GM13976 (cell line): ENCODE measurements at places on chromosomes 4 and X.
A peak's percentile ranks its signal among the peaks of the same experiment; 100 is the strongest.

DNA sequence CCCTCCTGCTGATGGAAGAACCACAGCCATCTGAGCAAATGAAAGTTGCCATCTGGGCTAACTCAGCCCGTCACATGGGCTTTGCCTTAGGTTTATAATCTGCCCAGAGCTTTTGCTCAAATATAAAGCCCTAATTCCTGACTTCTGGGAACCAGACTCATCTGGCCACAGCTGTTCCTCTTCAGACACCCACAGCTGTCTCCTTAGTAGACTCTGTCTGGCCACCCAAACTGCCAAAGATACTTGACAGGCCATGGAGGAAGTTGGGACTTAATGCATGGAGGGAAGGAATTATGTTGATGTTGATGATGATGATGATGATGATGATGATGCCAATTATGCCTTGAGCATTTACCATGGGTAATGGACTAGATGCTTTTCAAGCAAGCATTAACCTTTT, 8.0 kb downstream of the LGI2 start:
- no peak for DNase-seq

GRCh38 chr4:1331591-1332353, 15.2 kb upstream of the UVSSA start:
- DNase-seq = no peak

- DNase-seq = no peak
These were observed 176.4 kb upstream of the TBC1D9 start for GRCh38 chr4:140932501-140933045.

- DNase-seq = no peak
These were observed 89.4 kb upstream of the IL13RA1 start for GRCh38 chrX:118637997-118638396.

GRCh38 chr4:125986307-125986706, 671.6 kb downstream of the FAT4 start:
- no peak for DNase-seq

GRCh38 chr4:24000470-24000831, 110.6 kb upstream of the PPARGC1A start:
- no peak for DNase-seq

DNA sequence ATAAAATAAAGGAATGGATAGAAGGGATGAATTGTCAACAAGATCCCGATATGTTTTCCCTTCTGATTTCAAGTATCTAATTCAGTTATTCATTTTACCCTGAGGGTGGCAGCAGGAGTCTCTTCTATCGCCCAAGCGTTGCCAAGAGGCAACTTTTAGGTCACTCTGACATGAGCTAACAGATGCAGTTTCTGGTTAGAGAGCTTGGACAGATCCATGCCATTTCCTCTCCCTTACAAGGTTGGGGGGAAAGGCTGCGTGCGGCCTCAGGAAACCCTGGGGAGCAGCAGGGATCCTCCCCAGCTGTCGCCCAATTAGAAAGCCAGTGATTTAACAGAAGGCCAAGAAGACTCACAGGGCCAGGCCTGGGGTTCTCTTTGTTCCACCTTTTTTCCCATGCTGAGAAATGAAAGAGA, 35.3 kb upstream of the WAS start:
- DNase-seq = peak; percentile 32

GRCh38 chr4:26208237-26208994, 112.4 kb upstream of the RBPJ start:
- no peak for DNase-seq

GRCh38 chr4:74473155-74473811, 28.3 kb downstream of the AREG start:
- DNase-seq = no peak

- no peak for DNase-seq
These were observed 22.8 kb downstream of the BCOR start for GRCh38 chrX:40074959-40075332.

GRCh38 chr4:184988611-184989010, 29.7 kb upstream of the HELT start:
- no peak for DNase-seq

GRCh38 chr4:124703154-124703553, 9.4 kb downstream of the ANKRD50 start:
- no peak for DNase-seq

DNA sequence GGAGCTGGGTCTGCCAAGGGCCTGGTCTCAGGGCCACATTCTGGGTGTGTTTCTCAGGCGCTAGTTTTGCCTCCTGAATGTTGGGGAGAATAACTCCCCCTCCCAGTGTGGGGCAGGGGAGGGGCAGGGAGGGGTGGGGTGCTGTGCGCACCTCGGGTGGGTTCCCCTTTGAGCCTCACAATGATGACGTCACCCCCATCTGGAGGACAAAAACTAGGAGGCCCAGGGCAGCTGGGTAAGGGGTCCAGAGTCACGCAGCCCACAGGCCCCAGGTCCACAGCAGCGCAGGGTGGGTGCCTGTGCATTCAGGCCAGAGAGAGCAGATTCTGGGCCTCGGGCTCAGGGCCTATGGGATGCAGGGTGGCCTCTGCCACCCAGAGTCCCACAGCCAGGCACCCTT, 23.7 kb upstream of the HMX1 start:
- no peak for DNase-seq

- no peak for DNase-seq
These were observed 37.5 kb downstream of the PHEX start for GRCh38 chrX:22069586-22069985.

DNA sequence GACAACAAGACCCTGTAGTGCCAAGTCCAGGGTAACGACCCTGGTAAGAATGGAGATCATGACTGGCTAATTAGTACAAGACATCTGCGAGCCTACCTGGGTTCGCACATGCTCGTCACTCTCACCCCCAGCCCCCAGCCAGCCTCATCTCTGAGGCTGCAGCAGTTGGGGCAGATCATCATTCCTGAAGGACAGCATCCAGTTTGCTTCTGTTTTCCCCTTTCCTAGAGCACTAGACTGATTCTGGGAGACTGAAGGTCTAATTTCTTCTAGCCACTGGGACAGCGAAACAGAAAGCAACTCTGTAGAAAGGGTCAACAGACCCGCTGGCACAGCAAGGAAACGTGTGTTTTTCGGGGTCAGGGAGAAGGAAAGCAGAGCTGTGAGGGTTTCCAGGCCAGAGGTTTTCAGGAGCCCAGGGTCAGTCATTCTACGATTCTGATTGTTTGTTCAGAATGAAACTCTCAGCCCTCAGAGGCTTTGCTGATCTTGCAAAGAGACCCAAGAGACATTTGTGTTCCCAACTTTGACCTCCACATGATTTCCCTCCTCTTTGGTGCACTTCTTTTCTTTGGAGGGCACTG, 343.1 kb upstream of the NOCT start:
- peak; percentile 33 for DNase-seq

DNA sequence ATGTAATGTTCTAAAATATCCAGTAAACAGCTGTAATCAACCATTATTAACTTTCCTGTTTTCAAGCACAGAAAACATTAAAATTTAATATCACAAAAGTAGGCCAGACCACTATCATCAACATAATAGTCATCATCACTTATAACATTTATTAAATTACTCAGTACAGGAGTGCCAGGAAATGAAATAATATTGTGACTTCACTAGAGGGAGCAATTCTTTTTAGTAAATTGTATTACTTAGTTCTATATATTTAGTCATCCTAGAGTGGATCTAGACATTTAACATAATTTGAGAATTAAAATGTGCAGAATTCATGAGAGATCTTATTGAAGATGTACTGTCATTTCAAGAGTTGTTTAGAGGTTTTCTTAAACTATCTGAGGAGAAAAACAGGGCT, 33.6 kb downstream of the PITX2 start:
- DNase-seq = no peak

DNA sequence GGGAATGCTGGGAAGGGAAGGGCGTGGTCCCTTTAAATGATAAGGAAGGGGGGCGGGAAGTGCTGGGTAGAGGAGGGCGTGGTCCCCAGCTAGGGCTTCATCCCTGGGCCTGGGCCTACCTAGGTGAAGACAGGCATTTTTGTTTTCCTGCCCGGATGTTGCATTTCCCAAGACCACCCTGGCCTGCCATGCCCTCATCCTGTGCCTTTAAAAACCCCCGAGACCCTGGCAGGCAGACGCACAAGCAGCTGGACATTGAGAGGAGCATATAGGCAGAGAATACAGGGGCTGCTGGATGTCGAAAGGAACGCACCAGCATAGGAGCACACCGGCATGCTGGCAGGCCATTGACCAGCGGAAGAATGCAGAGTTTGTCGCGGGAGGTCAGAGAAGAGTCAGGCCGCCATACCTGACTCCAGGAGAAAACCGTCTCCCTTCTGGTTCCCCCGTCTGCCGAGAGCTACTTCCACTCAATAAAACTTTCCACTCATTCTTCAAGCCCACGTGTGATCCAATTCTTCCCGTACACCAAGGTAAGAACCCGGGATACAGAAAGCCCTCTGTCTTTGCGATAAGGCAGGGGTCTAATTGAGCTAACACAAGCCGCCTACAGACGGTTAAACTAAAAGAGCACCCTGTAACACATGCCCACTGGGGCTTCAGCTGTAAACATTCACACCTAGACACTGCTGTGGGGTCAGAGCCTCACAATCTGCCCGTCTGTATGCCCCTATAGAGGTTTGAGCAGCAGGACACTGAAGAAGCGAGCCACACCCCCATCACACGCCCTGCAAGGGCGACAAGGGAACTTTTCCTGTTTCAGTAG, 2.9 kb upstream of the AGA start:
- no peak for DNase-seq

DNA sequence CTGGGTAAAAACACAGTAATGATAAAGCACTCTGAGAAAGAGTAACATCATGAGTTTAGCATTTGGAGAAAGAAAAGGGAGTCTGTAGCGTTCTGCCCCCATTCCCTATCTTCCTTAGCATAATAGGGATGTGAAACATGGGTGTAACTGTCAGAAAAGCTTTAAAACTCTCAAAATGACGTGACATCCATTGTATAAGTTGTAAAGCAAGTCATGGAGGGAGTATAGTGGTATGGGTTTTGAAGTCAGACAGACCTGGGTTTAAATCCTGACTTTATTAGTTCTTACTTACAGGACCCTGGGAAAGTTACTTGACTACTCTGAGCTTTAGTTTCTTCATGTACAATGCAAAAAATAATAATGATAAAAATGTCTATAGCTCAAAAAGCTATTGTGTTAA, 17.1 kb downstream of the FBXO8 start:
- DNase-seq = no peak

- no peak for DNase-seq
These were observed 115.2 kb downstream of the GLRA3 start for GRCh38 chr4:174713821-174714220.

- no peak for DNase-seq
These were observed 8.8 kb downstream of the PLA2G12A start for GRCh38 chr4:109721033-109721432.

DNA sequence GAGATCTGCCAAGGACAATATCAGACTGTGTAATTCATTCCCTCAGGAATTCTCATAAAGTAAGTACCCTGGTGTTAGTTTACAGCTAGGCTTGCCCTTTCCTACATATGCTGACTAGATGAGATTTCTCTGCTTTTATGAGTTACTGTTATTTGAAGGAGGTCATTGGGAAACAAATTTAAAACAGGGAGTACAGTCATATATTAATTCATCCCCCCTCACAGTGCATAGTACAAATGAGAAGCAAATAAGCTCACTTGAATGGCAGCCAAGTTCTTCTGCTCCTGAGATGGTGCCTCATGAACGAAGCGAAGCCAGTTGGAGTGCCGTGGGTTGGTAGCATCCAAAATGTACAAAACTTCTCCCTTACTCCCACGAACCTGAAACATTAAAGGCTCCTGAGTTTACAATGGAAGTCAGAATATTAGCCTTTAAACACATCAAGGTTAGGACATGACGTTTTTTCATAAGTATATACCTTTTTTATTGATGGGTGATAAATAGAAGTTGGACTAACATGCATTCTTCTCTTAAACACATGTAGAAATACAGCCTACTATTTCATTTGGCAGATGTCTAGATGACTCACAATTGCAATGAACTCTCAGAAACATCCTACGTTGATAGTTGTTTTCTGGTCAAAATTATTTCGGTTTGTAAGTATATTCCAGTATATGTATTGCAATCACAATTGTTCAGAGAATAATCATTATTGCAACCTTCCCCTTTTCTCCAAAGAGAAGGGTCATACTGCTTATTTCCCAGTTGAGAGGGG, 69.2 kb downstream of the PRDM5 start:
- no peak for DNase-seq

GRCh38 chr4:17063888-17064287, 165.4 kb upstream of the LDB2 start:
- no peak for DNase-seq

GRCh38 chrX:68428431-68428830, 4.9 kb downstream of the OPHN1 start:
- no peak for DNase-seq

DNA sequence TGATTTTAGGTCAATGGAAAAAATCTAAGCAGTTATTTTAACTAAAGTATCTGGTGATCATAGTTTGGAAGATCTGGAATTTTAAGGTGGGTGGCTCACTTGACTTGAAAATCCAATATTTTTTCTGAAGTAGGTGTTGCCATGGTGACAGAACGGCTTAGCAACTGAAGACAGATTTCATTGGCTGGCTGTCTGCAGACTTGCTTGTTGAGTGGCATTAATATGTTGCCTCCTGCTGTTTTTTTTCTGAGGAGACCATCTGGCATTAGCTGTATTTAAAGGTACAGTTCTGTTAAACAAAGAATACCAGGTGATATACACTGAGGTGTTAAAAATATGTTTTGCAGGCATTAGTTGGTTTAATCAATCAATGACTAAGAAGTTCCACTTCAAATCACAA, 19.8 kb downstream of the CPE start:
- no peak for DNase-seq

GRCh38 chr4:112564706-112565270, 48.8 kb upstream of the NEUROG2 start:
- DNase-seq = no peak

DNA sequence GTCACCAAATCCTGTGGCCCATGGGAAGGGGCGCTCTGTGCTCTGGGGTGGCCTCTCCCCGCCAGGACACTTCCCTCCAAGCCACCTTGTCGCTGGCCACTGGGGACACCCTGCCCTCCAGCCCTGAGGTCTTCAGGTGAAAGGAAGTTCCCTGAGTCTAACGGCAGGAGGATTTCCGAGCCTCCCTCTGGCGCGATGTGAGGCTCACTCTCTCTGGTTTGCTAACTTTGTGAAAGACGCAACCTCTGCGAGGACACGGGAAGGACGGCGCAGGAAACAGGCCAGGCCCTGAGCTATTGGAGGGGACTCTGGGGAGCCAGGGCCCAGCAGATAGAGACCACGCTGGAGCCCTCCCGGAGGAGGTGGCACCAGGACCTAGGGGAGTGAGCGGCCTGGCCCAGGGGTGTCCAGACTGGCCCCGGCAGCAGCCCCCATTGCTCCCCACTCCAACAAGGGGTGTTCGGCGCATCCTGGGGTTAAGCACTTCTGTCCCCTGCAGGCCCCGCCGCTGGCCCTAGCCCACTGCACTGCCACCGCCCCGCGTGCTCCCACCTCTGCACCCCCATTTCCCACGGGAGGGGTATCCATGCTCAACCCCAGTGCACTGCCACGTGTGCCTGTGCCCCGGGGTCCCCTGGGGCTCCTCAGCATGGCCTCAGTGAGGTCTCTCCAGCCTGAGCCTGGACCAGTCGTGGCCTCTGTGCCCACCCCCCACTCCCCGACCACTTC, 72.2 kb upstream of the MXD4 start:
- no peak for DNase-seq

GRCh38 chr4:2226261-2226660, 15.7 kb downstream of the HAUS3 start:
- no peak for DNase-seq
